ENCODE measurements at places on chromosomes 5 and 9.

- no peak for DNase-seq
These were observed 42.9 kb downstream of the FOXD1 start for GRCh38 chr5:73405691-73406090.

DNA sequence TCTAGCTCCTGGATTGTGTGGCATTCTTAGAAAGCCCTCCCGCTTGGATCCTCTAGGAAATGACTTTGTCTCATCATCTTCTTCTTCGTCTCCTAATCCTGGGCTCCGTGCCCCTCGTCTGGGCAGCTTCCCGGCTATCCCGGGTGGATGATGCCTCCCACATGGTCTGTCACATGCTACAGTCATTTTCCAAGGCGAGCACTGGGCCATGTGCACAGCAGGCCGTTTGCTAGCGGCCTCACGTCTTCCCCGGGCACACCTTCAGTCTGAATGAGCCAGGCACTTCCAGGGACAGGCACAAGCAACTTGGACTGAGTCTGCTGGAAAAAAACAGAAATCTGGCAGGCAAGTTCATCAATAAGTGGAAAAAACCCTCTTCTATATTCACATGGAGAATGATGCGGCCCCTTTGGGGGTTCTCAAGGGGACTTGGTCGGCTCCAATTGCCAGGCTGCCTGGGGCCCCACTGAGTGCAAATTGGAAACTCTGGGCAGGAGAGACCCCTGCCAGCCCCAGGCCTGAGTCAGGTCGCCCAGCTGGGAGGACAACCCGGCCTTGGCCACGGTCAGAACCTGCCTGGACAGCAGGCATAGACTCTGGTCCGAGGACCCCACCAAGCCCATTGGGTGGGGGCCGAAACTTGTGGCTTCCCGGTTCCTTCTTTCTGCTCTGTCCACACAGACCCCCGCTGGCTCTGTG is 11.1 kb upstream of the WNK2 start:
- no peak for DNase-seq

GRCh38 chr5:135308752-135309151 is 90.3 kb downstream of the MACROH2A1 start:
- DNase-seq, result no peak

DNA sequence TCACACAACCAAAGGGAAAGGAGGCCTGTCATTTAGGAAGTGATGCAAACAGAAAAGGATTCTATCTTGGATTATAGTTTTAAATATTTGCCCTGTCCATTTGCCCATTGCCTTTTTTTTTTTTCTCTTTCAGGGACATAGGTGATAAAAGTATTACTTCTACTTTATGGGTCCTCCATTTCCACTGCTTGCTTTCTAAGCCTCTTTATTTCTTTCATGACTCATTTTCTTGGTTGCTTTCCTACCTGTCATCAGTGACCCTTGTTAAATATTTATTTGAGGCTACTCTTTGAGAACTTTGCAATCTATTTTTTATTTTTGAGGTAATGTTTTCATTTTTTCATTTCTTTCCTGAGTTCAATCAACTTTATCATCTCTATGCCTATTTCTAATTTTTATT is 522.9 kb upstream of the ARRDC3 start:
- DNase-seq, result no peak

Data from activated CD4-positive, CD25-positive, alpha-beta regulatory T cell treated with anti-CD3 and anti-CD28 coated beads, Interleukin-2, amount 50 U/mL, for 16 hours (primary cell).